ENCODE measurements at places on chromosomes 4 and X.

DNA sequence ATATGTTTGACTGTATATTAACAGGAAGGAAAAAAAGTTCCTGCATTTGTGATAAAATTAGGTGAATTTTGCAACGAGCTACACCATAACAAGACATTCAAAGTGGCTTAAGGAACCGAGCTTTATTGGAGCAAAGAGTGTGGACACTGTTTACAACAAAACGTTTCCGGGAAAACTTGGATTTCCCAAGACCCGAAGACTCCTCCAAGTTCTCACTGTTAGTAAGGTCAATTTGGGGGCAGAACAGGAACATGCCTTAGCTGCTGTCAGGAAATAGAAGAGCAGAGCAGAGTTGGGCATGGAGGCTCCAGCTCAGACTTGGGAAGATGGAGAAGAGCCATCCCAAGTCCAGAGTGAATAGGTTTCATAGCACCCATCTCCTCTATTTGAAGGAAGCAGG lies 16.5 kb downstream of the ADH6 start:
- no peak for DNase-seq

GRCh38 chr4:112302320-112303274 lies 5.4 kb downstream of the ALPK1 start:
- DNase-seq: no peak

DNA sequence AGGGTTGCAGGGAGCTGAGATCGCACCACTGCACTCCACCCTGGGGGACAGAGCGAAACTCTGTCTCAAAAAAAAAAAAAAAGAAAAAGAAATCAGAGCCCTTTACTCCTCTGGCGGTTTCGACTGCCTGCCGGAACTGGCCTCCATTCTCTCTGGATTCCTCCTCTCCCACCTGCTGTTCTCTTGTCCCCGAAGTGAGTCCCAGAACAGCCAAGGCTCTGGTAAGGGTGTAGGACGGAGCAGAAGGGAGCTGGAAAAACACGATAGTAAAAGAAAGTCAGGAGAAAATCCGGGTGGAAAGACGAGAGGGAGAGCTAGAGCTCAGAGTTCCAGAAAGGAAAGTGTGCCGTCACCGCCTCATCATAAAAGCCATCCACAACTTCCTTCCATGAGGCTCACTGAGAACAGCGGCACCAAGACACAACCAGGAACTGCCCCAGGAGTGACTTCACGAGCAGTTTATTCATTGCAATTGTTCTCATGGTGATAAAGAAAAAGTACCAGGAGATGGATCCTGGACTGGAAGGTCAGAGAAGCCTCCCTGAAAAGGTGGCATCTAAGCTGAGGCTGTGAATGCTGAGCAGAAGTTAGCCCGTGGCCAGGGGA lies 12.3 kb downstream of the TLR3 start:
- DNase-seq: no peak

DNA sequence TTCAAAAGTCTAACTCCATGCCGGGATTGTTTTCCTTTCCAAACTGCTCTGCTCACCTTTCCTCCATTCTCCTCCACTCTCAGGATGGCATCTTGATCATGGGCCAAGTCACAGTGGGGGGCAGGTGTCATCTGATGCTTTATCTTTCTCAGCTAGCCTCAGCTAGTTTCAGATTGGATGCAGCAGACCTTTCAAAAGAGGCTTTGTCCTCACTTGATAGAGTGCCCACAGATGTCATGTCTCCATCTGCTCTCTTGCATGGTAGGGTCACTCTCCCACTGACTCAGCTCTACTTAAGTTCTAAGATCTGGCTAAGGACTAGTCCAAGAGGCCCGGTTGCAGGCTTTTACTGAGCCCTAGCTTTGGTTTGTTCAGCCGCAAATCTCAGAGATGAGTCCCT lies 341.8 kb upstream of the GALNT7 start:
- no peak for DNase-seq

- no peak for DNase-seq
Measured at GRCh38 chr4:168163106-168163505, 70.8 kb downstream of the ANXA10 start.

DNA sequence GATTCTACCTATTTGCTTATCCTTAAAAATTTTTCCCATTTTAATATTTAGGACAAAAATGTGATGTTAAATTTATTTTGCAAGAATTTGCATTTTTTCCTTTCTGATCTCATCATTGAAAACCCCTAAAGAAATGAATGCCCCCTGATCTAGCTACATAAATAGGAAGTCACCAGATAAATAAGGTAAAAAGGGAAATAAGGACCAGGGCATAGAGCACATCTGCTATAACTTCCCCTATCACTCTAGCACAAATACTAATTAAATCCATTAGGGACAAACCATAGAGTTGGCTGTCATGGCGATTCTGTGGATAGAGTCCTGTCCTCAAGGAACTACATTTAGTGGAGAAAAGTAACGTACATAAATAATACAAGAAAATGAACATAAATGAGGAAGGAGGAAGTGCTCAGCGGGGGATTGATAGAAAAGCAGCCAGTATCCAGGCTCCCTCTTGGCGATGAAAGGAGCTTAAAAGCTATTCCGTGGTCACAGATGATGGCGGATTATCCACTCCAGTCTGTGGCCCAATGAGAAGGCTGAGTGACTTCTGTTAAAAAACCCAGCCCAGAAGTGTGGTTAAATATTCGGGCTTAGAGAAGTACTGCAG lies 76.9 kb upstream of the RPL34 start:
- no peak for DNase-seq

GRCh38 chr4:17816142-17816541 lies 5.4 kb downstream of the NCAPG start:
- DNase-seq: no peak

- no peak for DNase-seq
Measured at GRCh38 chrX:132144061-132144460, 16.2 kb upstream of the FRMD7 start.

GRCh38 chr4:1502501-1502886 lies 96.3 kb upstream of the NKX1-1 start:
- DNase-seq: no peak

- no peak for DNase-seq
Measured at GRCh38 chr4:152613841-152614721, 65.7 kb downstream of the TMEM154 start.

DNA sequence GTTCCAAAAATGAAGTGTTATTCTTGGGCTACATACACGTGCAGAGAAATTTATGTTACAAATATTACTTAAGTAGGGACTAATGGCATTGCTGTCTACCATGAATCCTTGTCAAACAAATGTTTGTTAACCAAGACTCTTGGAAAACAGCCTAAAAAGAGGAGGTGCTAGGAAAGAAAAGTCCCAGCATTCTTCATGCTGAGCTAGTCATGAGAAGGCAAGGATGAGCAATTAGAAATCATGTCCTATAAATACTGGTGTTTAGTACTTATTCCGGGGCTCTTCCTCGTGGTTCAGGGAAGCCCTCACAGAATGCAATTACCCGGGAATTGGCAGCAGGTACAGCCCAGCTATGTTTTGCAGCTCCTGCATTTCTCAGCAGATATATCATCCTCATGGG lies 378.1 kb upstream of the FTHL17 start:
- no peak for DNase-seq

DNA sequence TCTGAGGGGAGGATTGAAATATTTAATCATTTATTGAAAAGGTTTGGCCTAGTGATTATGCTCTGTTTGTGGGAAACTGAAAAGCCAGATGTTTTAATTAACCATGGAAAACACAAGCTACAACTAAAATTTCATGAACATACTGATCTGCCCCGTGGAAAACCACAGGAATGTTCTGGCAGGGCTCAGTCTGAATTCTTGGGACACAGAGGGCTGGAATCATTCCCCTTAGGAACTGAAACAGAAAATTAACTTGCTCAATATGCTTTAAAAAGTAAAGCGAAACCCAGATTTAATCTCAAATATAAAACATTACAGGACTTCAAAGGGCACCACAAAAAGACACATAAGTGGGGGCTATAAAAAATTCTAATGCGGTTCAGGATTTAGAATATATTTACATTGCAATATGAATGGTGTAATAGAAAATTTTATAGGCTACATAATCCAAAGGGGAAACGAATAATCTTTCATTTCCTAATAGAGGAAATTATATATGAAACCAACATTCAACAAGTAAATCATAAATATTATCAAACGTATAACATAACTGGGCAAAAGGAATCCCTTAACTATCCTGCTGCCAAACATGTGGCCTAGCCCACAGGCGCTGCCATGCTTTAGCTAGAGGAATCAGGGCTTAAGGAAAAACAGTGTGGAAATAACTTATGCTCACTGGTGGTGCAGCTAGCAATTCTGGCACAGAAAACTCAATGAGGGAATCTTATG lies 70.9 kb downstream of the APBB2 start:
- DNase-seq: no peak

DNA sequence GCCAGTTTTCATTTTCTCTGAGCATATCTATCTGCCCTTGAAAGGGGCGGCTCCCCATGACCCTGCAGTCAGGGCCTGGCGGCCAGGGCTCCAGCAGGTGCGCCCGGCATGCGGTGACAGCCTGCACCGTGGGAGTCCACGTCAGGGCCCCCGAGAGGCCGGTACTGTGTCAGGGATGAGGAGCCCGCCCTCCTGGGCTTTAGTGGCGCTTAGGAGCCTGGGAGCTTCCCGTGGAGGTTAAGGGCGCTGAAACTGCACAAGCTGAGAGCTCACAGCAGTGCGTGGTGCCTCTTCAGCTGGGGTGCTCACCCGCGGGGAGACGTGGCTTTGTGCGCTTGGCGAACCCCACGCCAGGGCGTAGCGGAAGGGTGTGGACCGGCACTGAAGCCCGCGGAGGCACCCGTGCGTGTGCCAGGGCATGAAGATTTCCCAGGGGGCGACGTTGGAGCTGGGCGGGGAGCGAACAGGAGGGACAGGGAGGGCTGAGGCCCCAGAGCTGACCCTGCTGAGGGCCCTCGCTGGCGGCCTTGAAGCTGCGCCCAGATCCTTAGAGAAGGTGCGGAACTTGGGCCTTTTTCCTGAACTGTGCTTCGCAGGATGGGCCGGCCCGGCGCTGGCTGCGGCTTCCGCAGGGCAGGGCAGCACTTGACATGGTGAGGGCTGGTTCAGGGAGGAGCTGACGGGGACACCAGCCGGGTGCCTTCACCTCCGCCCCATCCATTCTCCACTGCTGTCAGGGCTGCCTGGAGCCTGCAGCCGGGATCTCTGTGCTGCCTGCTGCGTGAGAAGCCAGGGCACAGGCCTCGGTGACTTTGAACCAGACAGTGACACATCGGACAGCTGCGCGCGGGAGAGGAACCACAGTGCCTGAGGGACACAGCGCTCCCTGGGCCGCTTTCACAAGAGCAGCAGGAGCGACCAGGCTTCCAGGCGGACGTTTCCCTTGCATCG lies 32.9 kb downstream of the HTT-AS start:
- DNase-seq: peak; percentile 35

DNA sequence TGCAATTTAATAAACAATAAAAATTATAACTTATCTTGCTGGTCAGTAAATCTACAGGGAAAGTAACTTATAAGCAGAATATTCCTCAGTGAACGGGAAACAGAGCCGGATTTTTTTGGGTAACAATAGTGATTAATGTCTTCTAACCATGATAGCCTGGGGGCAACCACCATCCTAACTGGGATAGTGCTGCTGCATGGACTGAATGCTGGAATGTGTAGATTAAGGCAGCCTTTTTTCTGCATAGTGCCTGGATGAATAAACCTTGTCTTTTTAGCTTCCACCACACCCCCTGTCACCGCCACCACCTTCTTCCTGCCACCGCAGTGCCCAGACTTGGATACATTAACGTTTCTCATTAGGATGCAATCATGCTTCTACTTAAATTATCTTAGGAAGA lies 83.6 kb upstream of the LNX1 start:
- DNase-seq: no peak

DNA sequence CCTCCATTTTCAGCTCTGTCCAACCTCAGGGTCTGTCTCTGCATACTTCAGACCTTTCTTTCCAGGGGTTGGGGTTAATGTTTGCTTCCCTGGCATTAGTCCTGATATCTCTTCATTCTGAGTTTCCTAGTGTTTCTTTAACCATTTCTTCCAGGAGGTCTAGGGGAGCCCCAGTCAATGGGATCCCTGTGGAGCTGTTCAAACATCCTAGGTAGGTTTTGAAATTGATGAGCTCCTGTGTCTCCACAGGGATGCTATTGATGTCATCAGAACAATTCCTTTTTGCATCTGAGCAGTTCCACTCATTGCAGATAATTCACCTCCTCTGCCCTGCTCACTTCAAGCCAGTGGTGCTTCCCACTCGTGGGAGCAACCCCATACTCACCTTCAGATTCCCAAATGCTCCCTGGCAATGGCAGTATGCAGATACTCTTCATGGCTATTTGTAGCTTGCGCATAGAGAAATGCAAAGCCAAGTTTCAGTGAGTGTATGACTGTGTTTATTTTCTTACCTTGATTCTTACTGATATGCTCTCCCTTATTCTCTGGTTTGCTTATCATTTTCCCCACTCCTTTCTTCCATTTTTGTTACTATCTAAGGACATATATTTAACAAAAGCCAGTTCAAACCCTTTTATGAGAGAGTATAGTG lies 33.7 kb upstream of the LIMCH1 start:
- DNase-seq: no peak

GRCh38 chr4:75172551-75172950 lies 239.6 kb downstream of the PARM1 start:
- DNase-seq: no peak

DNA sequence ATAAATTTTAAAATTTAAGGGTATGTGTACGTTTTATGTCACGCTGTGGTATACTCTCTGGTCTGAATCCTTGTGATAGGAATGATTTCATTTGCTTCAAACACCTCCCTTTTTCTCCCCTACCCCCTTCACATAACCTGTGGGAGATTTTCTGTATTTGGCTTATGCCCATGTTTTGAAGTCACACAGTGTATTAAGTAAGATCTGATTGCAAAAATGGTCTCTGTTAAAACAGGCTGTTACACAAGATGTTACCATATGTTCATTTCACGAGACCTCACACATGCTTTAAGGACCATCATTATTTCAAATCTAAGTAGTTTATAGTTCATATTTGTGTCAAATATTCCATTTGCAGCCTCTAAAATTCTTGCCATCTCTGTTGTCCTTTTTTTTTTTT lies 63.5 kb downstream of the TMEM131L start:
- no peak for DNase-seq

DNA sequence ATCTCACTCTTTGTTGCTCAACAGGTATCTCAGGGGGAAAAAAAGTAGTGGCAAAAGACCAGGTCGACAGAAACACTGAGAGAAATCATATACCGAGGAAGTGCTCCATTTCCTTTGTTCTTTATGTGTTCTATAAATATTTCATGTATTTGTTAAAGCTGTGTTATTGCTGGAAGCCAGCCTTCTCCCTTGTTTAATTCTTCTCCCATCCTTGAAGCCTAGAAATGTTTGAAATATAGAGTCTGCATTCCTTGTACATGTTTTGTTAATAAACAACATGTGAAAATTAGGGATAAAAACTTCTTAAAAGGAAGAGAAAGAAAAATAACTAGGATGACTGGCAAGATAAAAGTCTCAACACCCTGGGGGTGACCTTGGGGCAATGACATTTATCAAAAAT lies 186.2 kb downstream of the ANKRD50 start:
- no peak for DNase-seq

GRCh38 chr4:97500423-97500822 lies 642.9 kb downstream of the STPG2 start:
- no peak for DNase-seq

- no peak for DNase-seq
Measured at GRCh38 chr4:160709546-160709945, 1454.3 kb downstream of the FSTL5 start.
